ENCODE measurements at places on chromosomes 6 and 20.

GRCh38 chr6:19009769-19010168 lies 622.6 kb downstream of the RNF144B start:
- H3K4me3 ChIP-seq = no peak overlapping the region
- no peak for DNase-seq
- no peak overlapping the region for H3K27ac ChIP-seq
- H3K36me3 ChIP-seq = no peaks in the 10 kb centered on the region
- no peaks in the 10 kb centered on the region for H3K27me3 ChIP-seq
- peaks cover 5% of the 10 kb centered on the region for H3K4me1 ChIP-seq

- peak overlapping the region; percentile 78 for H3K4me3 ChIP-seq
- H3K27ac ChIP-seq = peak overlapping the region; percentile 9
- peaks cover 21% of the 10 kb centered on the region for H3K4me1 ChIP-seq
- DNase-seq = peak; percentile 34
- H3K27me3 ChIP-seq = peaks cover 16% of the 10 kb centered on the region
- H3K36me3 ChIP-seq = no peaks in the 10 kb centered on the region
Measured at GRCh38 chr6:24909241-24910216, 26.2 kb downstream of the RIPOR2 start.

- peaks cover 5% of the 10 kb centered on the region for H3K36me3 ChIP-seq
- H3K4me3 ChIP-seq = no peak overlapping the region
- H3K27me3 ChIP-seq = no peaks in the 10 kb centered on the region
Measured at GRCh38 chr6:36095497-36096391, 34.6 kb upstream of the MAPK13 start.

DNA sequence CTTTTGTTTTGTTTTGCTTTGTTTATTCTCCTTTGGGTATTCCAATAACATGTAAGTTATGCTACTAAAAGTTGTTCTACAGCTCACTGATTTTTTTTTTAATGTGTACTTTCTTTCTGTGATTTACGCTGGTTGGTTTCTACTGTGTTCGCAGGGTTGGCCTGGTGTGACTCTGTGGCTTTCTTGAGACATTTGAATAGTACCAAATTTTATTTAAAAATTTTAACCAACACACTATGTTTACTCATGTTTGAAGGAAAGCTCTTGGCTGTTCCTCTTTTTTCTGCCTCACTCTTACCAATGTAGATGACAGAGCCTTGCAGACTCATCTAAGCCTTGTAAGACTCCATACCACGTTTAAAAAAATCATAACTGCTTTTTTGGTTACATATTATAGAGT lies 1784.9 kb upstream of the DEFB115 start:
- no peak overlapping the region for H3K4me3 ChIP-seq
- DNase-seq = no peak
- no peaks in the 10 kb centered on the region for H3K36me3 ChIP-seq
- no peaks in the 10 kb centered on the region for H3K4me1 ChIP-seq
- H3K27ac ChIP-seq = no peak overlapping the region

DNA sequence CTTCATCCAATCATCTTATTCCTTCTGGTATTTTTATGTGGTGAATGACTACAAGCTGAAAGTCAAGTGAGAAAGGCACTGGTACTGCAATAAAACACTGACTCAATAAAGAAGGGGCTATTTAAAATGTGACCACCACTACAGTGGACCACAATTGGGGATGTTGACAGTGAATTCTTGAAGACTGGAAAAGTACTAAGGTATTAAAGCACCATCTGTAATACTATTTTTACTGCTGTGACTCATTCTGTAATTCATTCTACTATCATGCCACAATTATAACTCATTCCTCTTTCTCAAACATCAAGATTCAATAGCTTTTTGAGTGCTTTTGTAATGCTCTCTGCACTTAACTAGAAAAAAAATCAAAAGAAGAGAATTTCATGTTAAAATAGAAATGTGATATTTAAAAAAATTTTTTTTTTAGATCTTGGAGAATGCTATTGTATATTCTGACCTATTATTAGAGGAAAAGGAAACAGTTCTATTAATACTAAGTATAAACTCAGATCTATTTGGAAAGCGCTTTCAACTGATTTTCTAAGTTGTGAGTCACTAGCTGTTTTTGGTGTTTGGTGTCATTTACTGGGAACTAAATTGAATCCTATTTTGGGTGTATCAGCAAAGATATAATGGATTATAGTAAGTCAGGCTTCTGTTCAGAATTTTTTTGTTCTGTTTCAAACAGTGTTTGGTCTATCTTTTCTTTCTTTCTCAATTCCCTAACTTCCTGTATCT lies 104.7 kb upstream of the TMEM170B start:
- no peaks in the 10 kb centered on the region for H3K36me3 ChIP-seq
- H3K27me3 ChIP-seq = no peaks in the 10 kb centered on the region
- DNase-seq = peak; percentile 84
- H3K27ac ChIP-seq = peak overlapping the region; percentile 80
- H3K4me1 ChIP-seq = peaks cover 64% of the 10 kb centered on the region

DNA sequence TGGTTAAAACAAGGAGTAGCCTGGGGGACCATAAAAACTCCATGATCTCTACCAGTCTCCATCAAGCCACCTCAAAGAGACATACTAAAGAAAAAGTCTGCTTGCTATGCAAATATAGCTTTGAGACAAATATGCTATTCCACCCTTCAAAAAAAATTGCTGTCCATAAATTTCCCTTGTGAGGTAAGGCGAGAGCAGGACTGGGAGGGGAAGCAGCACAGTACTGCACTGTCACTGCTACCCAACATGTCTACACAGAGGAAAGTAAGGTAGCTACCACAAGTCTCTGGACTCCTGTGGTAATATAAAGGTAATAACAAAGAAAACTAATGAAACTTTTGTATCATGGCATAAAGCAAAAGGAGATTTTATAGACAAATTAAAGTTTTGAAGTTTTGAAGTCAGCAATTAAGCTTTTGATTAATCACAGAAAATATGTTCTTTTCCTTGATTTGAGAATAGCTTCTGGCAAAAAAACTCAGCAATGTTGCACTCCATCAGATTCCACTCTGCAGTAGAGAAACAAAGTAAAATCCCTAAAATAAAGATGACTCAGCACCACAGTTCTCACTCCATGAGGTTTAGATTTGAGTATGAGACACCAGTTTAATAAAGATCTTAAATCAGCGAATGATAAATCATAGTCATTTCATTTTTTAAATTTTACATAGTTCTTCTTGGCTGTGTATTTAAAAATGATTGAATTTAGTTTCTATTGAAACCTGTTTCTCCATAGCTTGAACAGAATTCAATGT lies 602.4 kb downstream of the COL12A1 start:
- H3K27ac ChIP-seq = no peak overlapping the region
- no peaks in the 10 kb centered on the region for H3K36me3 ChIP-seq
- H3K4me1 ChIP-seq = peaks cover 70% of the 10 kb centered on the region
- no peaks in the 10 kb centered on the region for H3K27me3 ChIP-seq
- no peak overlapping the region for H3K4me3 ChIP-seq
- DNase-seq = peak; percentile 52

- no peak for DNase-seq
- H3K4me1 ChIP-seq = peaks cover 2% of the 10 kb centered on the region
- no peaks in the 10 kb centered on the region for H3K27me3 ChIP-seq
- no peak overlapping the region for H3K4me3 ChIP-seq
- H3K36me3 ChIP-seq = no peaks in the 10 kb centered on the region
- no peak overlapping the region for H3K27ac ChIP-seq
Measured at GRCh38 chr6:20870493-20870892, 336.2 kb downstream of the CDKAL1 start.

- no peaks in the 10 kb centered on the region for H3K4me1 ChIP-seq
- H3K27me3 ChIP-seq = peaks cover 12% of the 10 kb centered on the region
- H3K4me3 ChIP-seq = no peak overlapping the region
- peak; percentile 15 for DNase-seq
Measured at GRCh38 chr6:137571854-137572253, 77.7 kb upstream of the OLIG3 start.

DNA sequence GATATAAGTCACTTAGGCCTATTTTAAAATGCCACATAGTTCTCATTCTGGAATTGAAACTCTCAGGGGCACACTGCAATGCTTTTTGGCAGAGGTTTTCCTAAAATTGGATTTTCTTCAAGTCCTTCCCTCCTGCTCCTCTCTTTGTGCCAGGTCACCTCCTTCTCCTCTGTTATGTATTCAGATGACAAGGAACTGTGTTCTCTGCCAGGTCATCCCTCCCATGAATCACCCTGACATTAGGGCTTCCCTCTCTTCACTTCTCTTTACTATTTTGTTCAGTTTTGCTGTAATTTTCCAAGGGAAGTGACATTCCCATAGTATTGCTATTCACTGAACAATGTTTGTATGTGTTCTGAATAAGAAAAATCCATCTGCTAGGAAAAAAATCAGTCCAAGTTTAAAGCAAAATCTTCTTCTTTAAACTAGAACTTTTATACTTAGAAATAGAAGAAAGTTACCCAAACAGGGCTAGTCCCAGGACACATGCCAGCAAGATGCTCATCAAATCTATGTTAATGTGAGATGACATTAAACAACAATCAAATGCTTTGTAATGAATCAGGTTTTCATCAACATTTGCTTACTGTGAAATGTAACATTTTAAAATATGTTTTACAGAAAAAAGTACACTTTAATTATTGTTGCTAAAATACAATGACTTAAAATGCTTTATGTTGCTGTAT lies 461.1 kb downstream of the MMUT start:
- peak; percentile 43 for DNase-seq
- H3K4me3 ChIP-seq = no peak overlapping the region
- H3K27ac ChIP-seq = no peak overlapping the region
- H3K27me3 ChIP-seq = no peaks in the 10 kb centered on the region

DNA sequence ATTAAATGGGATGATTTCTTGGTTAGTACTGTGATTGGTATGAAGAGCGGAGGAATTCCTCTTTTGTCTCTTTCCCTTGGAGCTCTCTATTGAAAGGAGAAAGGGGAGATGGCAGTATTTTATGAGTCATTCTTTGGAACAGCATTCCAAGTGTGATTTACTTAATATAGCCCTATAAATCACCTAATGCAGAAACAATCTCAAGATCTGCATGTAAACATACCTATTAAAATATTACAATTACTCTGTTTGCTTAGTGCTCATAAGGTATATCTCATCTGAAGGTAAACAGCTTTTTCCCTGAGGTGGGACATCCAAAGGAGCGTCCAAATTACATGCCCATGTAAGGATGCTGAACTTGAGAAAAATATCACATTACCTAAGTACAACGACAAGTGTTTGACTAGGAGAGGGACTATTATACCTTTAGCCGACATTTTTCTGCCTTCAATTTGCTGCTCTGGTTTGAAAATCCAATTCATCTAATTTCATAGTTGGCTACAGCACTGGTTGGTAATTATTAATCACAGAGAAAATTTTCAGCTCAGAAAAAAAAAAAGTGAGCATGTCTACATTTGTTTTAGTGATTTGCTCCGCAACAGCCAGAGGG lies 229.0 kb downstream of the FOXC1 start:
- no peak overlapping the region for H3K27ac ChIP-seq
- peak; percentile 20 for DNase-seq
- peaks cover 8% of the 10 kb centered on the region for H3K4me1 ChIP-seq
- H3K36me3 ChIP-seq = no peaks in the 10 kb centered on the region
- H3K27me3 ChIP-seq = no peaks in the 10 kb centered on the region

DNA sequence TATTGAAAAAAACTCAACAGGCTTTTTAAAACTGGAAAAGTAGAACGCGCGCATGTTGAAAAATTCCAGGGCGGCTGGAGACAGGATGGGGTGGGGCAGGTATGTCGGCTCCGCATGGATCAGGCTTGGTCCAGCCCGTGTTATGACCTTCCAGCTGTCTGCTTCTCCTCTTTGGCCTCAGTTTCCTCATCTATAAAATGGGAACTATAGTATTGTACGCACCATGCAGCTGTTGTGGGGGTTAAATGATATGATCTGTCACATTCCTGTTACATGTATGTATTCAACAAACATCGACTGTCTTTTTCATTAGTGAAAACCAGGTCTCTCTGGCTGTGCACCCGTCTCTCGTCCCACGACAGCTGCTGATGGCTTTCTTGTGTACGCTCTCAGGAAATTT lies 18.8 kb downstream of the PHACTR3 start:
- no peak overlapping the region for H3K4me3 ChIP-seq
- H3K27me3 ChIP-seq = no peaks in the 10 kb centered on the region
- no peaks in the 10 kb centered on the region for H3K4me1 ChIP-seq
- H3K27ac ChIP-seq = no peak overlapping the region

- H3K4me1 ChIP-seq = peaks cover 13% of the 10 kb centered on the region
- no peak for DNase-seq
- no peaks in the 10 kb centered on the region for H3K36me3 ChIP-seq
- no peak overlapping the region for H3K4me3 ChIP-seq
Measured at GRCh38 chr6:44498436-44498835, 110.9 kb downstream of the CDC5L start.

DNA sequence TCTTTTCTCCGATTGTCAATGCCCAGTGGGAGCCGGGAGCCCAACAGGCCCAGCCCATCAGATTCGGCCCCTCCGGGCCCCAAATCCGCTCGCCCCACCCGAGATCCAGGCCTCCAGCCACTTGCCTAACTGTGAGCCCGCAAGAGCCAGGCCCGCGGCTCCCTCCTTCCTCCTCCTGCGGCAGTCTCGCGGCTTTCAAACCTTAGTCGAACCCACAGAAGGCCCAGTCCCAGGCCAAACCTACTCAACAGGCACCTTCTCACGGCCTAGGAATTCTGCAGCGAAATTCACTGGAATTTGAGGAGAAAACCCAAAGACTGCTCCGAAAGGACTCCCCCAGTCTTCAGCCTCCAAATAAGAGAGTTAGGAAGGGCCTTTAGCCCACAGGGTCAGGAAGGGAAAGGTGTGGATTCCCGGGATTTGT lies 2.8 kb upstream of the TFAP2A start:
- no peaks in the 10 kb centered on the region for H3K4me1 ChIP-seq
- H3K36me3 ChIP-seq = no peaks in the 10 kb centered on the region
- no peak overlapping the region for H3K4me3 ChIP-seq
- H3K27me3 ChIP-seq = peaks cover 61% of the 10 kb centered on the region
- no peak overlapping the region for H3K27ac ChIP-seq
- no peak for DNase-seq

GRCh38 chr6:82176616-82177015 lies 70.9 kb downstream of the IBTK start:
- H3K4me3 ChIP-seq = peak overlapping the region; percentile 16
- peaks cover 52% of the 10 kb centered on the region for H3K4me1 ChIP-seq
- peaks cover 51% of the 10 kb centered on the region for H3K36me3 ChIP-seq
- H3K27ac ChIP-seq = peak overlapping the region; percentile 55
- peak; percentile 33 for DNase-seq

DNA sequence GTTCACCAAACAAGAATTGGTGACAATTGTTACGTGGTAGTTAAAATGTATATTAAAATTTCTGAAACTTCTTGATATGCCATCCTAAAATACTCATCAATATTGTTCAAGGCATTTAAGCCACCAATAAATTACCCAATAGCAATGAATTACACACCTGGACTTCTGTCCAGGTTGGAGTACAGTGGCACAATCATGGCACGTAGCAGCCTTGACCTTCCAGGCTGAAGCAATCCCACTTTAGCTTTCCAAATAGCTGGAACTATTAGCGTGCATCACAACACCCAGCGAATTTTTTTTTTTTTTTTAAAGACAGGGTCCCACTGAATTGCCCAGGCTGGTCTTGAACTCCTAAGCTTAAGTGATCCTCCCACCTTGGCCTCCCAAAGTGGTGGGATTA lies 17.2 kb downstream of the SRPK1 start:
- no peak for DNase-seq
- no peaks in the 10 kb centered on the region for H3K4me1 ChIP-seq

- H3K27me3 ChIP-seq = peaks cover 15% of the 10 kb centered on the region
- H3K27ac ChIP-seq = no peak overlapping the region
- H3K4me3 ChIP-seq = no peak overlapping the region
- H3K4me1 ChIP-seq = no peaks in the 10 kb centered on the region
- peak; percentile 36 for DNase-seq
Measured at GRCh38 chr6:170248111-170248805, 42.6 kb downstream of the DLL1 start.

GRCh38 chr6:166707045-166707444 lies 80.0 kb upstream of the RPS6KA2 start:
- H3K4me1 ChIP-seq = no peaks in the 10 kb centered on the region
- H3K27me3 ChIP-seq = peaks cover 35% of the 10 kb centered on the region
- H3K27ac ChIP-seq = no peak overlapping the region
- peak; percentile 55 for DNase-seq
- no peaks in the 10 kb centered on the region for H3K36me3 ChIP-seq

Data from GM23248 (cell line).